ENCODE measurements at places on chromosomes 11 and 22.
A peak's percentile ranks its signal among the peaks of the same experiment; 100 is the strongest.

GRCh38 chr11:46850829-46851380 is 4.8 kb upstream of the CKAP5 start:
- no peak for DNase-seq

DNA sequence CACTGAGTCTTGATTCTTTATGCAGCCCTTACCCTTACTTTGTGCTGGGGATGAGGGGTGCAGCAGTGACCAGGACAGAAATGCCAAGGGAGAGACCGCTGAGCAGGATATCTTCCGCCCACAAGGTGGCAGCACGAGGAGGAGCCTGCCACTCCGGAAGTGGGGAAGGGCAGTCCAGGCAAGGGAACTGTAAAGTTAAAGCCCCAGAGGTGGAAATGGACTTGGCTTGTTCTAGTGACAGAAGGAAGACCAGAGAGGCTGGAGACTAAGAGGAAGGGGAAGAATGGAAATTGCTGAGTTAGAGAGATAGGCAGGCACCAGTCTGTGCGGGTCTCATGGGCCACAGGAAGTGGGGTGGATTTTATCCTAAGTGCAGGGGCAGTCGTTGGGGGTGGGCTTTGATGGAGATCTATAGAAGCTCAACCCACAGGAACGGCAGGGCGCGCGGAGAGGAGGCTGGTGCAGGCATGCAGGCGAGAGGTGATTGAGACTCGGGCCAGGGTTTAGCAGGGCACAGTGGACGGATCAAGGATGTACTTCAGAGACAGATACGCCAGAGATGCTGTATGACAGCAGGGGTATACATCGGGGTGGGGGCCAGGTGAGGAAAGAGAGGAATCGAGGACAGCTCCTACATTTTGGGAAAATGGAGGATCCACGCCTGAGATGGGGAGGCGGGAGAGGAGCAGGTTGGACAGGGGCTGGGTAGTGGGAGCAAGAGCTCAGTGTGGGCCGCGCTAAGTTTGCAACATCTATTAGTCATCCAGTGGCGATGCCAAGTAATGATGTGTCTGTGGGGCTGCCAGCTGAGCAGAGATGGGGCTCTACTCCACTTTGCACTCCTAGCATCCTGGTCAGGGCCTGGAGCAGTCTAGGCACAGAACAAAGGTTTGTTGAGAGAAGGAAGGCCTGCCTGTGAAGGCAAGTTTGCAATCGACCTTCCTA is 3.3 kb upstream of the GRK2 start:
- peak; percentile 86 for DNase-seq

DNA sequence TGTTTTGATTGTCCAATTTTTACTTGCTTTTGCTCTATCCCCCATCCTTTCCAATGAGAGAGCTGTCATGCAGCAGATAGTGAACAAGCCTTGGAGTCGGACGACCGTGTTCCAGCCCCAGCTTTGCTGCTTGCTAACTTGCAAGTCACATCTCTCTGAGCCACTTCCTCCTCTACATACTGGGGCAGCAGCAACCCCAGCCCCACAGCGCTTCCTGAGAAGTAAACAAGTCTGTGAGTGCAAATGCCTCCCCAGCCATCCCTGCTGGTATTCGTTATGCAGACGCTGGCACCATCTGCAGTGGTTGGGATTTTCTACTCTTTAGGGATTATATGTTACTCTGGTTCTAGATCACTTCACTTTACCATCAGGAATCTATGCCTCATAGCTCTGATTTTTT is 35.0 kb downstream of the TPBGL start:
- DNase-seq: peak; percentile 50

- no peak for DNase-seq
Measured at GRCh38 chr11:9905960-9906791, 242.3 kb downstream of the SWAP70 start.

GRCh38 chr11:76131142-76131541 is 75.2 kb downstream of the WNT11 start:
- DNase-seq: no peak

GRCh38 chr11:62930157-62930556 is 9.0 kb upstream of the CHRM1 start:
- DNase-seq: no peak

GRCh38 chr11:65892661-65893317 is 2.3 kb downstream of the CCDC85B start:
- DNase-seq: no peak

DNA sequence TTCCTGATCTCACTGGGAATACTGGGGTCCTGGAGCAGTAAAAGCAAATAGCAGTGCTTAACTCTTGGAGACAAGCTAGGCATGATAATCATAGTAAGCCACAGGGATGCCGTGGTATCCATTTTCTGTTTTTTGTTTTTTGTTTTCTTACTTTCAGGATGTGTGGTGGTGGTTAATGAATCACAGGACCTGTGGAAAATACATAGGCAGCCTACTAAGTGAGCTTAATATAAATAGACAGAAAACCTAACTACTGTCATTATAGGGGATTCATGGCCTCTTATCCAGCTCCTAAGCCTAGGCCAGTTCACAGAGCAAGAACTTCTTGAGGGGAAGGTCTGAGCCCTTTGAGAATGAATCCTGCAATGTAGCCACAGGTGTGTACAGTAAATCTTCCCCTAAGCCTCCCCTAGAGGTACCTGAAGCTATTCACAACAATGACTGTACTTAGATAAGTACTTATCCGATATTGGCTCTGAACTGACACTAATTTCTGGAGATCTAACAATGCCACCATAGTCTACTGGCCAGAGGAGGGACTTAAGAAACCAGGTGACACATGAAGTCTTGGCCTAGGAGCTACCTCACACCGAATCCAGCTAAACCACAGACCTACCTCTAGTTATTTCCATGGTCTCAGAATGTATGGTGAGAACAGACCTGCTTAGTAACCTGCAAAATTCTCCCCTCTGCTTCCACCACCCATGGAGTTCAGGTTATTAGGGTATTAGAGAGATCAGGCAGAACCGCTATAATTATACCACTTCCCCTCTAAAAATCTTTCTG is 83.6 kb downstream of the ENTHD1 start:
- DNase-seq: no peak

DNA sequence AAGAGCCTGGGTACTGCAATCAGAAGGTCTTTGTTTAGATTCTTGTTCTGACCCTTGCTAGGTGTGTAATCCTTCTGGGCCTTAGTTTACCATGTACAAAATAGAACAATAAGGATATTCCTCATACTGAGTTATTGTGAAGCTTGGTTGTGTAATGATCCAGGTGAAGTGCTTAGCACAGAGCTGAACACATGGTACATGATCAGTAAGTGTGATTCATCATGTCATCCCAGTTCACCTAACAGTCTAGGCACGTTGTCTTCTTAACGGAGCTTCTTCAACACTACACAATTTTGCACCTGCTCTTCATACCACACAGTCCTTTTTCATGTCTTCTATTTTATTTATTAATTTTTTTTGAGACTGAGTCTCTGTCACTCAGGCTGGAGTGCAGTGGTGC is 234.3 kb upstream of the TENM4 start:
- no peak for DNase-seq

Data from activated CD4-positive, alpha-beta T cell treated with anti-CD3 and anti-CD28 coated beads, Interleukin-2, amount 50 U/mL, for 48 hours (primary cell).